ENCODE measurements at places on chromosomes 16 and 17.

- DNase-seq: no peak
Measured at GRCh38 chr16:14409563-14409962, 220.5 kb downstream of the PARN start.

DNA sequence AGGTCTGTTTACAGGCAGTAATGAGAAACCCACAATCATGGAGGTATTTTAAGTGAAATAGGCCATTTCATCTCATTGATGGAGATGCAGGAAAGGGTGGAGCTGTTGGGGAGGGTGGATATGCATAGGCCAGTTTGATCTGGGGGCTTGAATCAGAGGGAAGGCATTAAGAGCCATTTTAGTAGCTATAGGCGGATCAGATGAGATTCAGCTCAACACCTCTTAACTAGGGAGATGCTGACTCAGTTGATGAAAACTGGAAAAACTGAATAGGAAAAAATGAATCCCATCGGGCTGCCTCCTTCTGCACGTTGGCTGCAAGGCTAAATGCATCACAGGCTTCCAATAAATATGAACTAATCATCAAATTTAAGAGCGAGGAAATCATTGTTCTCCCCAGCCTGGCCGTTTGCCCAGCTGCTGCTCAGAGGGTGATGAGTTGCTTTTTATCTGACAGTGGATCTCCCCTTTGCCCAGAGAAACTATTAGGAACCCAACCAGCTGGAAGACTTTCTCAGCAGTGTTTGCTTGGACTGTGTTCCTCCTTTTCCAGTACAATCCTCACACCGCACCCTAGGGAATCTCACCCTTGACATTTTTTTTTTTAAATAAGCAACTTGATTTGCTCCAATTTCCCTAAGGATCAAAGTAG lies 149.6 kb downstream of the SOX9 start:
- peak; percentile 94 for DNase-seq

- DNase-seq: no peak
Measured at GRCh38 chr16:66036793-66037715, 329.4 kb upstream of the CDH5 start.

DNA sequence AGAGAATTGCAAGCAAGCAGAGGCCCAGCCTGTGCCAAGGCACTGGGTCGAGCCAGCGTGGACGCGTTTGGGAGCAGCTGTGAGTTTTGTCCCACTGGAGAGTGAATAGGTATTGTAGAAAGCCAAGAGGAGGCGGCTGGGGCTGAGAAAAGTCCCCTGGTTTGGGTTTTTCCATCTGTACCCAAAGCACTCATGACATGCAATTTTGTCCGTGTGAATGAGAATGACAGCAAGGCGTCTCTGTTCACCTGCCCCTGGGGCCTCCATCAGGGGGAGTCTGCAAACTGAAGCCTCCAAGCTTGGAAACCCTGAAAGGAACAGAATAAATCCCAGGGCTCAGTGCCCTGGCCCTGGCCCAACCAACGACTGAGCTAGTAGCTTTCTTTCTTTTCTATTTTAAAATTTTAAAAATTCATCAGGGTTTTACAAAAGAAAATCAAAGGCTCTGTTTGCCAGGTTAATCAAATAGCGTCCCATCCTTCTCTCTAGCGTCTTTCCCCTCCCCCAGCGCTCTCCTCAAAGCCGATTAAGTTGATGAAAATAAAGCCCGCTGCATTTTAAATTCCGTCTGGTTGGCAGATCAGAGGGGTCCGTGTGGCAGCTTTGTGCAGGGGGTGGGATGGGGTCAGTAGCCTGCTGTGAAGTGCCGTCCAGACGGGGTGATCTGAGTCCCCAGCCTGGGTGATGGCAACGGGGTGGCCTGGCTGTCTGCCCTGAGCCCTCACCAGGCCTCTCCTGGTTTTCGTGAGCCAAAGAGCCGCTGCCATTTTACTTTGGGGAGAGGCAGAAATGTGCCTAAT lies 171.0 kb downstream of the KATNIP start:
- DNase-seq: no peak

GRCh38 chr16:10831894-10832886 lies 13.6 kb upstream of the TVP23A start:
- DNase-seq: no peak

- peak; percentile 72 for DNase-seq
Measured at GRCh38 chr17:49995055-49995738, at the start of gene DLX3. DLX3 (minus strand) TSS chr17:49995224; CDS start chr17:49994998, 226 bp downstream.

DNA sequence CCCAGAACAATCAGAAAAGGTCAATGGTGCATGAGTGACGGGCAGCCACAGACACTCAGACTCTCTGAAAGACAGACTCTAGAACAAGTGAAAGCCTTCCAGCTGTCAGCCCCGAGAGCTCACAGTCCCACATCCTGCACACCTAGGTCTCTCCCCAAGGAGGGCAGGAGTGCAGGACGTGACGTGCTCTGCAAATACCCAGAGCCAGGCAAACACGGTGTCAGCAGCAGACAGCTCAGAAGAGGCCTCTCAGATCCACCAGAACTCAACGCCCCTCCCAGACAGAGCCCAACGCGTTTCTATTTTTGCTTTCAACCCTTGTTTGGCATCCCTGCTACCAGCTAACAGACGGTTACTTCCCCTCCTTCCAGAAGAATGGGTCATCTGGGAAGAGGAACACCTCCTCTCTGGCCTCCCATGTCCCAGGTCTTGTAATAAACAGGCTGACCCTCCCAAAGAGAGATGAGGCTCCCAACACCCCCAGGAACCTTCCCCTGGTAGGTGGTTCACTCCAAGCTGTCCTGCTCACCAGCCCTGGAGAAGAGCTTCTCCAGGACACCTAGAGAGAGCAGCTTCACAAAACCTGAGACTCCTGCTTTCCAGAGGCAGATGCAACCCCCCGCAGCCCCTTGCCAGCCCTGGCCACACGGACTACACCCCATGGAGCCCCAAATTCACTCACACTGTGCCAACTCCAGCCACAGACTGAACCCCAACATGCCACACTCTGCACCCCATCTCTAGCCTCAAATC lies 7.6 kb downstream of the PITPNM3 start:
- DNase-seq: no peak

GRCh38 chr17:73424571-73424970 lies 112.8 kb upstream of the CDC42EP4 start:
- no peak for DNase-seq

DNA sequence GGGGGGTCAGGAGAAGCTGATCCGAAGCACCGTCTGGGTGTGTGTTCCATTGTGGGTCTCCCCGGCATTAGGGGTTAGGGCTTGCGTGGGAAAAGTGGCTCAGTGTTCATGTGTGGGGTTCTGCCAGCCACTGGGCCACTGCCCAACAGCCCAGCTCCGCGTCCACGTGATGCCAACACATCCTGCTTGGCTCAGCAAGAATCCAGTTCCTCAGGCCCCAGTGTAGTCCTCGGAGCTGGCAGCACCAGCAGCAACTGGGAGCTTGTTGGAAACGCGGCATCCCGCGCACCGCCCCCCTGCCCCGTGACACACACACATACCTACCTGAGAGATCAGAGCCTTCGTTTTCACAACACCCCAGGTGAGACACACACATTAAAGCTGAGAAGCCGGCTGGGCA lies 18.9 kb downstream of the LGALS9 start:
- no peak for DNase-seq

- peak; percentile 30 for DNase-seq
Measured at GRCh38 chr17:37488009-37488604, 1.6 kb upstream of the DUSP14 start.

GRCh38 chr16:12245088-12245920 lies 268.8 kb downstream of the SNX29 start:
- DNase-seq: no peak

- DNase-seq: no peak
Measured at GRCh38 chr17:41812381-41813151, at the start of gene FKBP10. FKBP10 (plus strand) TSS chr17:41813004; CDS start chr17:41813035, 31 bp downstream.

GRCh38 chr16:72609933-72610332 lies 438.0 kb upstream of the PMFBP1 start:
- no peak for DNase-seq

- DNase-seq: no peak
Measured at GRCh38 chr16:66523861-66524354, 26.0 kb downstream of the TK2 start.

- no peak for DNase-seq
Measured at GRCh38 chr16:1621851-1622250, 9.7 kb downstream of the CRAMP1 start.
